ENCODE measurements at places on chromosomes 16 and 17. TPM values are rescaled to one million over a fixed set of nuclear protein-coding genes. Genes with fewer than 3 reads are reported as not detected.
A peak's percentile ranks its signal among the peaks of the same experiment; 100 is the strongest.

The SCGB1C2 gene
- not detected for total RNA-seq

DNA sequence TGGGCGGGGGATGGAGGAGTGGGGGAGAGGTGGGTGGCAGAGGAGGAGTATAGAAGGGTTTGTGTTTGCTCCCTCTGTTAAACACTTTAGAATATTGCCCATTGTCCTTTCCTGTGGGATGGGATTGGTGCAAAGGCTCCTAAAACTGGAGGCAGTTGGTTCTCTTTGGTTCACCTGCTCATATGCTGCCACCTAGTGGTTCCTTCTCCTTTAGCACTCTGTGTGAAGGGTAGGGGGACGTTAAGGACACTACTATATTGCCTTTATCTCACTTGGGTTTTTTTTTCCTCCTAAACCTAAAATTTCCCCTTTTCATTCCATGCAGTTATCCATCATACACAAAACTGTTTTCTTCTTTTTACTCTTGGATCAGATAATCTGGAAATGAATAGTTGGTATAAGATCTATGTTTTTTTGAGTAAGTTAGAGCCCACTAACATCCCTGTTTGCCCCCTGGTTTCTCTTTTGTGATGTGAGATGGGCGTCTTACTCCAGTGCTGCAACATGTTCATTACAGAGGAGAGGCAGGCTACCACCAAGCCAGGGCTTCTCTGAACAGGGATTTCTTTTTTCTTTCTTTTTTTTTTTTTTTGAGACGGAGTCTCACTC lies 23.8 kb downstream of the SNX11 start:
- H3K27ac ChIP-seq, result no peak overlapping the region
- no peak overlapping the region for H3K4me3 ChIP-seq
- peak; percentile 66 for DNase-seq
- no peaks in the 10 kb centered on the region for H3K4me1 ChIP-seq

DNA sequence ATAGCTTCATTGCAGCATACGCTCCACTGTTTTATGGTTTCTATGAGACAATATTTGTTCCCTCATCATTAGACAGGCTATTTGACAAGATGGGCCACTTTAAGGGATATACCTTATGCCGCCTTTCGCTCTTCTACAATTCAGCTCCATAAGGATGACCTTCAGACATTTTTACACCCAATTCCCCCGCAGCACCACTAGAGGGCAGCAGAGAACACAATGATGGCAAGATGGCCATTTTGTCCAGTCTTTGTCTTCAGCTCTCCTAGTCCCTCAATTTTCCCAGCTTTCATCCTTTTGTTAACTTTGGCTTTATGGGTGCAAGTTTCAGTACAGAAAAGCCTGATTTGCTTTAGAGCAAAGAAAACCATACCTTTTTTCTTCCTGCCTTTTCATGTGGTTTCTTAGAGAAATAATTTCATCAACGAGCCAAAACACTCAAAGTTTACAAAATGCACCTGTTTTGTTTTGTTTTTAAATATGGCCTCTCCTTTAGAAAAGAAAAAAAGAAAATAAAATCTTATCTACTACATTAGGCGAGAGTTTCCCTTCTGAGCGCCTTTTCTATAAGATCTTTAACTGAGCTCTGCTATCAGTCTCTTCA lies 355.3 kb downstream of the TOX3 start:
- H3K27me3 ChIP-seq, result no peaks in the 10 kb centered on the region
- DNase-seq, result peak; percentile 67
- no peaks in the 10 kb centered on the region for H3K4me1 ChIP-seq
- H3K4me3 ChIP-seq, result no peak overlapping the region
- H3K27ac ChIP-seq, result no peak overlapping the region

GRCh38 chr16:15961060-15961511 lies 11.7 kb downstream of the ABCC1 start:
- H3K4me1 ChIP-seq, result peaks cover 80% of the 10 kb centered on the region
- peak overlapping the region; percentile 76 for H3K4me3 ChIP-seq
- peak; percentile 90 for DNase-seq
- peak overlapping the region; percentile 99 for H3K27ac ChIP-seq
- peaks cover 69% of the 10 kb centered on the region for H3K36me3 ChIP-seq

DNA sequence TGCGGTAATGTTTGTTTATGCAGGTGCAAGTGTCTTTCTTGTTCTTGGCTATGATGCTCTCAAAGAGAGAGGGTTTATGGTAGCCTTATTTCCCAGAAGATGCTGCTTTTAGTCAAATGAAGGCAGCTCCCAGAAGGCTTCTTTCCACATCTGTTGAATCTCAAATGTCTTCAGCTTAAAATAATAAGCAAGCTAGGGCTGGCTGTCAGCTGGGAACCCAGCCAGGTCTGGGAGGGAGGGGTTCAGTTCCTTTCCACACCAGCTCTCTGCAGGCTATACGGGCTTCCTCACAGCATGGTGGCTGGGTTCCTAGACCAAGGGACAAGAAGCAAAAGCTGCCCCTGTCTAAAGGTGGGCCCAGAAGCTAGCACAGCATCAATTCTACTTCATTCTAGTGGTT lies 47.4 kb upstream of the ATF7IP2 start:
- peaks cover 9% of the 10 kb centered on the region for H3K4me1 ChIP-seq
- no peak overlapping the region for H3K27ac ChIP-seq
- H3K27me3 ChIP-seq, result no peaks in the 10 kb centered on the region
- no peak for DNase-seq
